ENCODE measurements at places on chromosomes 2 and 18.

DNA sequence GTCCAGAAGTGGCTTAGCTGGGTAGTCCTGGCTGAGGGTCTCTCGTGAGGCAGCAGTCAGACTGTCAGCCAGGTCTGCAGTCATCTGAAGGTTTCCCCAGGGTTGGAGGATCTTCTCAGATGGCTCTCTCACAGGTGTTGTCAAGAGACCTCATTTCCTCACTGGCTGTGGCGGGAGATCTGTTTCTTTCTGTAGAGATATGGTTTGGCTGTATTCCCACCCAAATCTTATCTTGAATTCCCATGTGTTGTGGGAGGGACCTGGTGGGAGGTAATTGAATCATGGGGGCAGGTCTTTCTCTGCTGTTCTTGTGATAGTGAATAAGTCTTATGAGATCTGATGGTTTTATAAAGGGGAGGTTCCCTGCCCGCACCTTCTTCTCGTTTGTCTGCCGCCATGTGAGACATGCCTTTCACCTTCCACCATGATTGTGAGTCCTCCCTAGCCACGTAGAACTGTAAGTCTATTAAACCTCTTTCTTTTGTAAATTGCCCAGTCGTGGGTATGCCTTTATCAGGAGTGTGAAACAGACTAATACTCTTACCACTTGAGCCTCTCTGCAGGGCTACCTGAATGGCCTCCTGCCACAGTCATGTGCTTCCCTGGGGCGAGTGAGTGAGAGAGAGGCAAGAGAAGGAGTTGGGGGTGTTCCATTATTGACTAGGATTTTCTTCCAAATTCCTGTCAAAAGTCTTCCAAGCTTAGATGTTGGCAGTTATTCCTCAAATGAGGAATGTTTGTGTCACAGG is 23.6 kb downstream of the MALT1 start:
- no peak for DNase-seq

DNA sequence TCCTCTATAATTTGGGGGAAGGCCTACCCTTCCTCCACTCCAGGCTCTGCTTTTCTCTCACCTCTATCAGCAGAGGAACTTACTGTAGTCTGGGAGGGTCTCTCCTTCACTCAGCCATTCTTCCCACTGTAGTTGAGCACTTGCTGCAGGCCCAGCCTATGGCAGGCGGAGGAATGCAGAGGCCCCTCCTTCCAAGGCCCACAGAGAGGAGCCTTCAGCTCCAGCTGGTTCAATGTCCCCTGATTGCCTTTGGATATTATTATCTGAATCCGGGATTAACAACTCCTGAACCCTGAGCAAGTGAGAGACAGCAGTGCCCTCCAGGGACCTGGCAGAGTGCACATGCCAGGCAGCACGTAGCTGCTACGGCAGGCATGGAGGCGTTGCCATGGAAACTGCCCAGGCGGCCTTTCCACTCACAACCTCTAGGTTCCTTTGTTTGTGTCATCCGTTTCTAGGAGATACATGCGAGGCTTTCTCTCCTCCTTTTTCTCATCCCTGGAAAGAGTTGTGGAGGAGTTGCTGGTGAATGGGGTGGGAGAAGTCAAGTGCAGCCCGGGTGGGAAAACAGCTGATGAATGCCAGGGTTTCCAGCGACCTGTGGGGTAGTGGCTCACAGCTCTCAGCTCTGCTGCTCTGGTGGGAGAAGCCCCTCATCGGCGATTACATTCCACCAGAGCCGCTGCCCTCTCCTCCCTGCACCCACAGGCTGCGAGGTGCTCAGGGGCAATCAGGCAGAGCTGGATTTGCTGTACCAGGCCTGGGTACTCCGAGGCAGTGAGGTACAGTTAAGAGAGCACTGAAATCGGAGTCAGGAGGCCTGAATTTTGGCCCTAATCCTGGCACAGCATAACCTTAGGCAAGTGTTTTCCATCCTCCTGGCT is 55.3 kb upstream of the HK2 start:
- peak; percentile 50 for DNase-seq

GRCh38 chr18:61239051-61239450 is 94.2 kb upstream of the CDH20 start:
- DNase-seq, result peak; percentile 15

GRCh38 chr2:61426267-61426897 is 44.5 kb downstream of the USP34 start:
- no peak for DNase-seq

- DNase-seq, result no peak
Measured at GRCh38 chr2:176784633-176785200, 427.9 kb upstream of the HNRNPA3 start.

DNA sequence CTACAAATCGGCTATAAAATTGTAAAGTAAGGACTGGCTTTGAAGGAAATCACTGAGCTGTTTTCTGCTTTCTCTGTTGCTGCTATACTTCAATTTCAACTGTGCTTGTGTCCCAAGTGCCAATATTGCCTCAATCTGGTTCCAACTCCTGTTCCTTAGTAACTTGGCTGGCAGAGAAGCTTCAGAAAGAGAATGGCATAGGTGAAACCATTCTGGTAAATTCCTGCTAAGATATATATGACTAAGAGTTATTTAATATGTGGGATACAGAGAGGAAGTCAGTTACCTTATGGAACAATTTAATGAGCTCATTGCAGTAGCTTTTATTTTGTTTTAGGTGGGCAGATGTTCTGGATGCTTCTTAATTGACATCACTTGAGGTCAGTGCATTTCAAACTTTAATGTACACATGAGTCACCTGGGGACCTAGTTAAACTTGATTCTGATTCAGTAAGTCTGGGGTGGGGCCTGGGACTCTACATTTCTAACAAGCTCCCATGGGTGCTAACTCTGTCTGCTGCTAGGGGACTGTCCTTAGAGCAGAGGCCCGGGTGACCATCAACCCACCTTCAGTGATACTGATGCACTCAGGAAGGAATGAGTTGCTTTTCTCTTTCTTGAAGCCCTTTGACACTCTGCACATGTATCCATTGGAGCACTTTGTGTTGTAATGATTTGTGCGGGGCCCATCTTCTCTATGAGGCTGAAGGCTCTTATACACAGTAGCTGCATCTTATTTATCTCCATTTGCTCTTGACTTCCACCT is 47.6 kb downstream of the LIPG start:
- DNase-seq, result no peak

GRCh38 chr2:164850235-164850634 is 8.6 kb upstream of the COBLL1 start:
- no peak for DNase-seq

- peak; percentile 62 for DNase-seq
Measured at GRCh38 chr18:53426666-53427184, 797.7 kb downstream of the MBD2 start.
